Forelimb muscle (tissue), 1 donor: ENCODE measurements at places on chromosomes 3 and 15. TPM values are rescaled to one million over a fixed set of nuclear protein-coding genes. Genes with fewer than 3 reads are reported as not detected.

AP4E1 gene
- 7.7 TPM for polyA plus RNA-seq

- no peak for DNase-seq
Observed at GRCh38 chr3:851098-851790, 241.6 kb upstream of the CNTN6 start.

- no peak for DNase-seq
Observed at GRCh38 chr3:153621953-153622352, 459.9 kb downstream of the RAP2B start.

DNA sequence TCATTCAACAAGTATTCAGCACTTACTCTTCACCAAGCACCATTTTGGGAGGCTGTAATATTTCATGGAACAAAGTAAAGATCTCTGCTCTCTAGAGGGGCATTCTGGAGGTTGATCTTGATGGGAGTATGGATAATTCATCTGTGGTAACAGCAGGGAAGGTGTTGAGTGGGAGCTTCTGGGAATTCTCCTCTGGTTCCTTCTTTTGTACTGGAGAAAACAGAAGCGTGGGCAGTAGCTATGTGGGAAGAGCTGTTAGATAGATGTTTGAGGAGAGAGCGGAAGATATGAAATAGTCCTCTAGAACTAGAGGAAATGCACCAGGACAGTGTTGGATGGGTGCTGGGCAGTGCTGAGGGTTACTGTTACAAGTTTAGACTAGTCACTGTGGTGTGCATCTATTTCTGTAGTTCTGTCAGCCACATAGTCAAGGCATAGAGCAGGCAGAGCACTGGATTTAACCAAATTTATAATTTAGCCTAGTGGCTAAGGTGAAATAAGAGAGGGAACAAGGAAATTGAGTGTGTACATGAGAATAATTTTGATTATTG is 9.6 kb downstream of the NMD3 start:
- DNase-seq, result no peak

DNA sequence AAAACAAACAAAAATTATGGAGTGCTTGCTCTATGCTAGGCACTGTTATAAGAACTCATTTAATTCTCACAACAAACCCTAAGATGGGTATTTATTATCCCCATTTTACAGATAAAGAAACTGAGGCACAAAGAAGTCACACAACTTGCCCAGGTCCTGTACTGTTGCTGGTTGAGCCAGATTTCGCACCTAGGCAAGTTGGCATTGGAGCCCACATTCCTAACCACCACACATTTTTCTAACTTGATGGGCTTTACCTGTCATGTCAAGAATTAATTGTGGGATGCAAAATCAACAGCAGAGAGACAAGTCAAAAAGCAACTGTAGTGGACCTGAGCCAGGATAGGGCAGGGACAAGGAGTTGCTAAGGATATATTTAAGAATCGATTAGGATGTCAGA is 47.9 kb upstream of the VILL start:
- no peak for DNase-seq

GRCh38 chr3:19934098-19934566 is at the start of gene EFHB:
Gene EFHB (minus strand): TSS chr3:19934217. CDS start chr3:19934018, 199 bp downstream.
- DNase-seq, result no peak

DNA sequence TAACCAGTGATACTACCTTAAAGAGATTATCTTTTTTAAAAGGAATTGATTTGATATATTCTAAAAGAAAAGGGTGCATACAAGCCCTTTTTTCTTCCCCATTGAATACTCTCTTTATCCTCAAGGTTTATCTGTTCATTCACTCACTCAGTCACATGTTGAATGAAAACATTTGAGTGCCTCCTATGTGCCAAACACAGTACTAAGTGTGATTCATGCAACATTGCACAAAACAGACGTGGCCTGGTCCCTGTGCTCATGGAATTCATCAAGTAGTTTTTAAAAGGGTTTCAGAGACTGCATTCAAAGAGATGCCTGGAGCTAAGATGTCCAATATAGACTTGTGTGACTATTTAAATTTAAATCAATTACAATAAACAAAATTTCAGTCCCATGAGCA is 462.2 kb upstream of the MDFIC2 start:
- no peak for DNase-seq

DNA sequence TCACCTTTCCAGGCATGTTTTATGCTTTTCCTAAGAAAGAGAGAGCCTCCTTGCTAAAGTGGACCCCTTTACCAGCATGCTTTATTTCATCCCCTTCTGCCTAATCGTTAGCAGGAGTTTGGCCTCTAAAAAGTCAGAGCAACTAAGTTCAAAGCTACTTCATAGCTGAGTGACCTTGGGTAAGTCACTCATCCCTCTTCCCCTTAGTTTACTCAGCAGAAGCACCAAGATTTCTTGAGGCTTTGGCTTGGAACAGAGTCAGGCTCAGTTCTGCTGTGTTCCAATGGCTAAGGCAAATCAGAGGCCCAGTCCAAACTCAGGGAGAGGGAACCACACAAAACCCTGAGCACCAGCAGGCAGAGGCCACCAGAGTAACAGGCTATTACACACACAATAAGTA is 254.9 kb downstream of the TJP1 start:
- DNase-seq, result no peak

- DNase-seq, result no peak
Observed at GRCh38 chr3:120775411-120775810, 32.9 kb downstream of the GTF2E1 start.
